ENCODE measurements at places on chromosomes 6 and 20. TPM values are rescaled to one million over a fixed set of nuclear protein-coding genes. Genes with fewer than 3 reads are reported as not detected.
A peak's percentile ranks its signal among the peaks of the same experiment; 100 is the strongest.

VTA1 gene
- 35.5 TPM for total RNA-seq

SLC35D3 gene
- total RNA-seq: 0.09 TPM

PI16 gene
- 2.5 TPM for total RNA-seq

LY6G6D gene
- total RNA-seq: not detected

GRCh38 chr6:4861564-4861963 lies 85.4 kb downstream of the CDYL start:
- no peak for DNase-seq

DNA sequence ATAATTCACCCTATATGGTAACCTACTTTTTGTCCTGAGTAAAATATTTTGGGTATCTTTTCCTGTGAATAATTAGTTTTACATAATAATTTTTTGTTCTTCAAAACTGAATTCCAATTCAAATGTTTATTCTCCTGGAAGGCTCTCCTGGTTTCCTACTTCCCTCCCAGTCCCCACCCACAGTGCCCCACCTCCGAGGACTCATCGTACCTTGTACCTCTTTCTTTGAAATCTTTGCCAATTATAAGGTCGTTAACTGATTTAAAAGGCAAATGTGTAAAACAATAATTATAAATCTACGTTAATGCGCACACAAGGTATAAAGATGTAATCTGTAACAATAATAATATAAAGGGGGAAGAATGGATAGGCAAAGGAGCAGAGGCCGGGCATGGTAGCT lies 40.5 kb upstream of the VEGFA start:
- no peak for DNase-seq

DNA sequence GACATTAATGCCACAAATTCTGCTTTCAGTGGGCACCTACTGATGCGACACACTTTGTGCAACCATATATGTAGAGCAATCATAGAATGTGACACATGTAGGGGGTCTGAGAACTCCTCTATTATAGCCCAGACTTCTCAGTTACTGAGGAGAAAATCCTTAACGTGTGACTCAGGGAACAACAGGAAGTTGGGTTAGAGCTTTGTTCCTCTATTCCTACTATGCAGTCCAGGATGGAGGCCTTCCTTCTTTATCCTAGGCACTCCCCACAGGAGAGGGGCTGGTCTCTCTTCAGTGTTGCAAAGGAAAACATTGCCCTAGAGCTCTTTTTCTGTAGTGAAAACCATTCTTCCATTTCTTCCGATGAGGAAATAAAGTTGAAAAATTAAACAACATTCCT lies 39.6 kb upstream of the RCAN2 start:
- no peak for DNase-seq

- DNase-seq: no peak
These were observed 509.8 kb upstream of the JARID2 start for GRCh38 chr6:14735956-14736486.

- DNase-seq: peak; percentile 28
These were observed 103.1 kb upstream of the SPACA1 start for GRCh38 chr6:87944541-87944954.

DNA sequence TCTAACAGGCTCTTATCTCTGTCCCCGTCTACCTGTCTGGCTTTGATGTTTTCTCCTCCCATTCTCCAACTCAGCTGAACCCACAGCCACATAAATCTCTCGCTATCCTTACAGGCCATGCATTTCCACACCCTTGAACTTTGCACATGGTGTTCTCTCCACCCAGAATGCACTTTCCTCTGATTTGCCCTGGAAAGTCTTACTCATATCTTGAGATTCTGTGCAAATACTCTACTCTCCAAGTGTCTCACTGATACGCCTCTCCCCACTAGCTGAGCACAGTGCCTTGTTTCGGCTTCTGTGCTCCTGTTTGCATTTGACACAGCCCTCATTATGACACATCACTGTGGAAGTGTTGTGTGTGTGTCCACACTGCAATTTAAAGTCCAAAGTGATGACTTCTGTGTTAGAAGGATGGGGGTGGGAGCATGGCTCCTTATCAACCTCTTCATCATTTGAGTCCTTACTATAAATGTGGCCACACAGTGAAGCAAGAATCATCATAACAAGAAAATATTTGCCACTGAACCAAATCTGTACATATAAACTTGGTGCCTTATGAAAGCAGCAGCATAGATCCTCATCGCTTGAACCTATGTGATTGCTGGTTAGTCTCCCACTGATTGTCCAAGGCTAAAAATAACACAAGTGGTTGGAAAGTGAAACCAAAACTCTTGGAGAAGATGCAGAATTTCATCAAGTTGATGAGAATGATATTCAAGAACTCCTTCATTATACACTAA lies 5.5 kb upstream of the PRELID3B start:
- DNase-seq: peak; percentile 52

DNA sequence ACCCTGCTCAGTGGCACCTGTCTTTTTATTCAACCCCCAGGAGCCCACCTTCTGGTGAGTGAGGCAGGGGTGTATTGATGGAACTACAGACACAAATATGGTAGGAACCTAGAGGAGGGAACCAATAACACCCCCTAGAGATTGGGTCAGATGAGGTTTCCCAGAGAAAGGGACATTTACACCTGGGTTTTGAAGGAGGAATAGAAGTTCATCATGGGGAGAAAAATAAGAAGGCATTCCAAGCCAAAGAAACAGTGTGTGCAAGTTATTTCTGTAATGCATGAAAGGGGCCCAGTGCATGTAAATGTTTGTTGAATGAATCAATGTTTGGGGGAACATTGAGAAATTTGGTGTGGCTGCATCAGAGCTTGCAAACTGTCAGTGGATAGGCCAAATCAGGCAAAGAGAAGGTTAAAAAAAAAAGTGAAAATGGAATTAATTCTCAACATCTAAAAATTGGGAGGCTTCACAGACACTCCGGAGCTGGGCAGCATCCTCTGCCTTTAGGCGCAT lies 11.1 kb upstream of the KIAA1755 start:
- no peak for DNase-seq

DNA sequence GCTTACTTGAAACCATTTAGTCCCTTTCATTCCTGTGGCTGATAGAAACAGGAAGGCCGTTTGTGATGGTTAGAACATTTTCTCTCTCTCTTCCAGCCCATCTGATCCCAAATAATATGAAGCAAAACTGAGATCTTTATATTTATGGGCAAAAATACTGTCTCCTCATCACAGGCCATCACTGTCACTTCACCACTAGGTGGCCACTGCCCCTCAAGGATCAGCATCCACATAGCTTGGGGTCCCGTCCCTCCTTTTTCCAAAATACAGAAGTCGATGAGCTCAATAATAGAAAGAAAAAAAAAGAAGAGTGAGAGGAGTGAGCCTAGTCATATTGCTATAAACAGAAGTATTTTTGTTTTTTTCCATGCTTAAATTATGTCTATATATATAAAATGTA lies 46.4 kb upstream of the LAMP5 start:
- DNase-seq: no peak

DNA sequence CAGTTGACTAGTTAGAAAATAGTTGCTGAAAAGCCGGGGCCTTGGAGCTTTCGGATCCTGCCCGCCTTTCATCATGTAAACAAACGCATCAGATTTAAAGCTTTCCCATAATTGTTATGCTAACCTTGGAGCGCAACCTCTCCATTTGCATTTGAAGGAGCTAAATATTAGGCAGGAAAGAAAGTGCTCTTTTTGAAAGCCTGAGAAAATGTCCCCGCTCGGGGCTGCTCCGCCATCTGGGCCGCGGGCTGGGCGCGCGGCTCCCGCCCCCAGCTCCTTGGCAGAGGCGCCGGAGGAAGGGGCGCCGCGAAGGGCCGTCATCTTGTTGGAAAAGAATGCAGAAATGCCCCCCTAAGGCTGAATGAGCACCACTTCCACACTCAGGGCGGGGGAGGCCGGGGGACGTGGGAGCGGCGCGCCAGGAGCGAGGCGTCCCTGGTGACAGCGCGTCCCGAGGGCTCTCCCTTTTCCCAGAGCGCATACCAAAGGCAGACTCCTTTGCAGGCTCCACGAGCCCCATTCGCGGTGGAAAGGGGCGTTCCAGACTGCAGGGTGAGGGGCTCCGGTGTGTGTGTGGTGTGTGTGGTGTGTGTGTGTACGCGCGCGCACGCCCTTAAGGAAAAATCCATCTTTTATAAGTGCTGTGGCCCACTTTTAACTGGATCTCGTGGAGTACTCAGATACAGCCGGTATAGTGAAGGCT lies 145.6 kb upstream of the ID4 start:
- DNase-seq: no peak

DNA sequence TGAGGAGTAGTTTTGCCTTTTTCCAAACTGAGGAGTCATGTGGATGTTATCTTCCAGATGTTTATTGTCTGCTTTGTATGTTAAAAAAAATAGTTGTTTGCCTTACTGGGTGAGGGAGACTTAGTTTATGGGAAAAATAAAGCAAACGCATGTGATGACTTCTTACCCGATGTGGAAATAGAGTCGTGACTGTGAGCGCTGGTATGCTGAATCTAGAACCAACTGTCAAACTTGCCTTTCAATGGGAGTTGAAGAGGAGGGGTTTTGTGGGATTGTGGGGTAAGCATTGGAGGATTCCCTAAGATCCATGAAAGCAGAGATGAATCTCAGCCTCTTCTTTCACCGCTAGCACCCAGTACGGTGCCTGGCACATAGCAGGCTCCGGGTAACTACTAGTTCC lies 5.3 kb downstream of the DCBLD1 start:
- no peak for DNase-seq

DNA sequence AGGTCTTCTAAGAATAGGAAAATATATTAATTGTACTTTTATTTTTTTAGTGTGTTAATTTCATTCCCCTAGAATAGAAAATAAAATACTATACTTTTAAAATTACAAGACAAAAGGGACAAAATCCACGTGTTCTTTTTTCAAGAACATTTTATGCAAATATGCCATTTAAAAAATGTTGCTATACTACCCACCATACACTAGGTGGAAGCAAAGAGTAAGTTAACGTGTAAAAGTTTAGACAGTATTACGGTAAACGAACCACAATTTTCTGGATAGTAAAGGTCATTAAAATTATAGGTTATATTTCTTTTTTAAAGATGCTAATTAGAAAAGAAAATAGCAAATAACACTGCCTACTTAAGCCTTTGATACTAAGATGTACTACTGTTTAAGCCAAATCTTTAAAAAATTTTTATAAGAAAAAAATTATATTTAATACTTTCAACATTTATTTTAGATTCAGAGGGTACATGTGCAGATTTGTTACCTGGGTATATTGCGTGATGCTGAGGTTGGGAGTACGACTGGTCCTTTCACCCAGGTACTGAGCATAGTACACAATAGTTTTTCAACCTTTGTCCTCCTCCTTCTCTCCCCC lies 287.6 kb downstream of the PHF3 start:
- no peak for DNase-seq

GRCh38 chr20:64035066-64035932 lies 683 bp upstream of the C20orf204 start:
- no peak for DNase-seq

DNA sequence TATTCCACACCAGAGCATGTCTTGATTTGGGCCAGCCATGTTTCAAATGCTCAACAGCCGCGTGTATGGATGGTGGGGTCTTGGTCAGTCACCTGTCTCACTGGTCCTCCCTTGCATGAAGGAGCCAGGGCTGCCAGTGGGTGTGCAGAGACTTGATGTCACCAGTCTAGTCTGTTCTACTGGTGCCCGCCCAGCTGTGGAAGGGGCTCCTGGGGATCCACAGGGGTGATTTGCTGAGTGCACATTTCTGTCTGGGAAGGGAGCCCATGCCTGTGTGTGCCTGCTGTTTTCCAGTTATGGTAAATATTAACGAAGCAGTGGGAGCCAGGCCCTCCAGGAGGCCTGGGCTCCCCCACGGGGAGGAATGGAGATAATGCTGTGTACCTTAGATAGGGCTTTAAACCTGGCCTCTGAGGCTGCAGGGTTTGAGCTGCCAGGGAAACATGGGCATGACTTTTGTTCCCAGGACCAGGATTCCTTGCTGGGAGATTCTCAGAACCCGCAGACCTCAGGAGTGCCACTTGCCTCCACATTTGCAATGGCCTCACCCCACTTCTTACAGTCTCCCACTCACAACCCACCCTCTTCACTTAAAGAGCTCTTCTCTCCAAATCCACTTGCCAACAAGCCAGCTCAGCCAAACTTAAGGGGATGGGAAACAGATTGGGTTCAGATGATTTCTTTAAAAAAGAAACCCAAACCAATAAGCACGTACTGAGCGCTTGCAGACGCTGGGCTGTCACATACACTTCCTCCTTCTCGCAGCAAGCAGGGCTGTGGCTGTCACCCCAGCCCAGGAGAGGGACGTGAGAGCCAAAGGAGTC lies 54.1 kb downstream of the VEGFA start:
- DNase-seq: peak; percentile 78

DNA sequence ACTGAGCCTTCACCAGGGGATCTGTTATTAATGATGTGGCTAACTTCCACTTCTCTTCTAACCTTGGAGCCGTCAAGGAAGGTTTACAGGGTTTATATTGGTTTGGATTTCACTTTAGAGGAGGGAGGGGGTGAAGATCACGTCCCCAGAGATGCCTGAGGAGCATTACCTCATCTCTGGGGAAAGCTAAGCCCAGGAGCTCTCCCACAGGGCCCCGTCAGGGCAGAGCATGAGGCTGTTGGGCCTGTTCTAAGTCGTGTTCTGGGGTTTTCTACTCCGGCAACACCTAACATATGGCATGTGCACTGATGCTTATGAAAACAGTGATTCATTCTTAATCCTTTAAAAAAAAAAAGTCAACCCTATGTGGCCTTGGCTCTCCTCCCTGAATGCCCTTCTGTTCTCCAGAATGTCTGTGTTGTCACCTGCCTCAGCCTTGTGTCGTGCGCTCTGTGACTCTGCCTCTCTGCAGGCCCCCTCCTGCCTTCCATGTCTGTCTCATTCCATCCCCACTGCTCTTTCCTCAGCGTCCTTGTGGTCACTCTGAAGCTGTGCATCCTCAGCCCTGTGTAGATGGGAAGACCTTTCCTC lies 97.4 kb upstream of the JARID2 start:
- DNase-seq: no peak

- DNase-seq: no peak
These were observed 89.7 kb downstream of the FOXF2 start for GRCh38 chr6:1479095-1479494.

DNA sequence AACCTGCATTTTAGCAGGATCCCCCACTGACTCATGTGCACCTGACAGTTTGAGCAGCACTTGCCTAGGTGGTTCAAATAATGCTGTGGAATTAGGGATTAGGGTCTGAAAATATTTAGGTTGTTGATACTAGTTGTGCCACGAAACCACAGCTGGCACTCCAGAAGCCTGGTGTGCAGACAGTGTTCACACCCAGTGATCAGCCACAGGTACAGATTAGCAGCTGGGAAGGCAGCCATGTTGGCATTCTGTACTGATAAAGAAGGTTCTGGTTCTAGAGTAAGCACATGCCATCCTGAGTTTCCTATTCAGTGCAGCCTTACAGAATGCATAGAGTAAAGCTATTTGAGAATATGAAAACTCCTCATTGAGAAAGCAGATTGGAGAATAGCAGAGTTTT lies 30.1 kb downstream of the TMEM74B start:
- DNase-seq: no peak

Data from left lung (tissue), 14 donors.